Dorsolateral prefrontal cortex (tissue), 122 donors: ENCODE measurements at places on chromosomes 4 and X. TPM values are rescaled to one million over a fixed set of nuclear protein-coding genes. Genes with fewer than 3 reads are reported as not detected.

- no peak for DNase-seq
These were observed 397.6 kb downstream of the TRIML1 start for GRCh38 chr4:188536826-188537225.

GRCh38 chrX:17474892-17475291 is 99.9 kb downstream of the NHS start:
- no peak for DNase-seq

DNA sequence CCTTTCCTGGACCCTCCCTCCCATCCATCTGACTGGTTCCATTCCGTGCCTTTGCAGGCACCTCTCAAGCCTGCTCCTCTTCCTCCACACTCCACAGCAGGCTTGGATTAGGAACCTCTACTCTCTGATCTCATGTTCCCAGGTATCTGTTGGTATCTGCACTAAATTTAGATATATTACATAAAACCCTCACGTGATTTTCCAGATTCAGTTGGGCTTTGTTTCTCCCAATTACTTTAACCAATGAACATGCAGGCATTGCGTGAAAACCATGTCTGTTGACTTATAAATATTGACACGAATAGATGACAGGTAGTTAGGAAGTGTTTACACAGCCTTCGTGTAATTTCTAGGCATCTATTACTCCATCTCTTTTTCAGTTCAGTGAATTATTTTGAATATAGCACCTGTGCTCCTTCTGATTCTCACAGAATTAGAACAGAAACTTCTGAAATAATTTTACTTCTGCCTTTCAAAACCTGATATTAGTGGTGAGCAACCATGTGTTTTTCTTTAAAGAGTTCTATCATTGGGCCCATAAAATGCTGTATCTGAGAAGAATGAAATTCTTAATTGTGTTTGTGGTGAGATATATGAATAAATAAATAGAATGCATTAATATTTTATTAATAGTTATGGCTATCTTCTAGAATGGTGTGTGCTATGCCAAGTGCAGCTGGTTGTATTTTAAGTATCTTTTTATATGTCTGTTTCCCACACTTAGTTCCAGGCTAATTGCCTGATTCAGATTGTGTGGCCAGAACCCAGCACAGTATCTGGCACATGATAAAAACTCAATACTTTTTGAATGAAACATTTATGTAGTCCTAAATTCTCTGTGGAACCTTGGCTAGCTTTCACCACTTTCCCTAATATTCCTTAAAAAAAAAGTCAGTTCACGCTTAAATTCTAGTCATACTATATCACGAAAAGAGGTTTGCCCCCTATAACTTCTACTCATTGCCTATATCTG is 304.8 kb downstream of the QDPR start:
- DNase-seq: no peak

CCDC120 gene
- total RNA-seq: 10.5 TPM

MMAA gene
- 5.9 TPM for total RNA-seq

- no peak for DNase-seq
These were observed 136.4 kb downstream of the MAPK10 start for GRCh38 chr4:86223472-86223871.

- DNase-seq: no peak
These were observed 88.4 kb upstream of the SLC7A11 start for GRCh38 chr4:138330531-138330930.

DNA sequence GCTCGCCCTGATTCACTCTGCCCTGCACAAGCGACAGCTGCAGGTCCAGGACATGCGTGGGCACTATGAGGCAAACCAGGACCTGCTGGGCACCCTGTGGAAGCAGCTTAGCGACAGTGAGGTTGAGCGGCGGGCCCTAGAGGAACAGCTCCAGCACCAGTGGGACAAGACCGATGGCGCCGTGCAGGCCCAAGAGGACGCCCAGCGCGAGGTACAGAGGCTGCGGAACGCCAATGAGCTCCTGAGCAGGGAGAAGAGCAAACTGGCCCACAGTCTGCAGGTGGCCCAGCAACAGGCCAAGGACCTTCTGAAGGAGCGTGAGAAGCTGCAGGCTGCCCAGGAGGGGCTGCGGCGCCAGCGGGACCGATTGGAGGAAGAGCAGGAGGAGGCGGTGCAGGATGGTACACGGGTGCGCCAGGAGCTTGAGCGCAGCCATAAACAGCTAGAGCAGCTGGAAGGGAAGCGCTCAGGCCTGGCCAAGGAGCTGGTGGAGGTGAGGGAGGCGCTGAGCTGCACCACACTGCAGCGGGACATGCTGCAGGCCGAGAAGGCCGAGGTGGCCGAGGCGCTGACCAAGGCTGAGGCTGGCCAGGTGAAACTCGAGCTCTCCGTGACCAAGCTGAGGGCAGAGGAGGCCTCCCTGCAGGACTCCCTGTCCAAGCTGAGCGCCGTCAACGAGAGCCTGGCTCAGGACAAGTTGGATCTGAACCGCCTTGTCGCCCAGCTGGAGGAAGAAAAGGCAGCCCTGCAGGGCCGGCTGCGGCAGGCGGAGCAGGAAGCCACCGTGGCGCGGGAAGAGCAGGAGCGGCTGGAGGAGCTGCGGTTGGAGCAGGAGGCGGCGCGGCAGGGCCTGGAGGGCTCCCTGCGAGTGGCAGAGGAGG is 12.8 kb downstream of the SMIM10L2A start:
- no peak for DNase-seq

CSN2 gene
- not detected for total RNA-seq

DNA sequence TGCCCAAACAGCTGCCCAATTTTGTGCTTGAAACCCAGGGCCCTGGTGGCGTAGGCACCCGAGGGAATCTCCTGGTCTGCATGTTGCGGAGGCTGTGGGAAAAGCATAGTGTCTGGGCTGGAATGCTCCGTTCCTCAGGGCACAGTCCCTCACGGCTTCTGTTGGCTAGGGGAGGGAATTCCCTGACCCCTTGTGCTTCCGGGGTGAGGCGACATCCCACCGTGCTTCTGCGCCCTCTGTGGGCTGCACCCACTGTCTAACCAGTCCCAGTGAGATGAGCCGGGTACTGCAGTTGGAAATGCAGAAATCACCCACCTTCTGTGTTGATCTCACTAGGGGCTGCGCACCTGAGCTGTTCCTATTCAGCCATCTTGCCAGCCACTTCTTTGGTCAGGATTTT is 399.4 kb upstream of the FTHL17 start:
- no peak for DNase-seq

GRCh38 chr4:65391382-65391781 is 278.9 kb downstream of the EPHA5 start:
- no peak for DNase-seq

- DNase-seq: no peak
These were observed 146.7 kb upstream of the PITX2 start for GRCh38 chr4:110769578-110769977.

RBMXL3 gene
- not detected for total RNA-seq

GRCh38 chr4:19494961-19495360 is 756.7 kb upstream of the SLIT2 start:
- DNase-seq: no peak

DNA sequence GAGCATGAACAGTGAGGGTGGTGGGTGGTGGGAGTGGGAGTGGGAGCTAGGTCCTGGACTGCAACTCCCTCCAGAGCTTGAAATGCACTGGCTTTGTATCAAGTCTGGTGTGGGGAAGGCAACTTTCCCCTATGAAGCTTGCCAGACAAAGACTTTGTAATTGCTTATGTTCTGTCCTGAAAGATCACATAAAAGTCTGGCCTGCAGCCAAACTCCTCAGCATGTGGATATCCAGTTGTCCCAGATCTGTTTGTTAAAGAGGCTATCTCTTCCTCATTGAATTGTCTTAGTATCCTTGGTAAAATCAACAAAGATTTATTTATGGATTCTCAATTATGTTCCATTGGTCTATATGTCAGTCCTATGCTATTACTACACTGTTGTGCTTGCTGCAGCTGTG is 607.9 kb downstream of the GLUD2 start:
- DNase-seq: no peak

DNA sequence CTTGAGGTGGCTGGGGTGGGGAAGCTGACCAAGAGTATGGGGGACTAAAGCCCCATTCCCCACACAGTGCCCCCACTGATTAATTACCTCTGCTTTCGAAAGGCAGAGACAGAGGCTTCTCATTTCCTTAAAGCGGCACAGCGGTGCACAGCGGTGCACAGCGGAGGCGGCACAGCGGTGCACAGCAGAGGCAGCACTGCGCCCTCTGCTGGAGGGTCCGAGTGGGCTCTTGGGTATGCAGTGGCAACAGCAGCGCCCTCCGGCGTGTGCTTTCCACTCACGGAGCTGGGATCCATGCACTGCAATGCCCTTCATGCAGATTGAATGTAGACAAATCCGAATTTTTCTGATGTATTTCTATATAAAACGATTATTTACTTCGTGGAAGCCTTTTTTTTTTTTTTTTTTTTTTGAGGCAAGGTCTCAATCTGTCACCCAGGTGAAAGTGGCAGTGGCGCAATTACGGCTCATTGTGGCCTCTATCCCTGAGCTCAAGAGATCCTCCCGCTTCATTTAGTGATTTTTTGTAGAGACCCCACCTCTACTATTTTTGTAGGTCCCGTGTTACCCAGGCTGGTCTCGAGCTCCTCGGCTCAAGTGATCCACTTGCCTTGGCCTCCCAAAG is 19.7 kb upstream of the PRPS2 start:
- no peak for DNase-seq

DNA sequence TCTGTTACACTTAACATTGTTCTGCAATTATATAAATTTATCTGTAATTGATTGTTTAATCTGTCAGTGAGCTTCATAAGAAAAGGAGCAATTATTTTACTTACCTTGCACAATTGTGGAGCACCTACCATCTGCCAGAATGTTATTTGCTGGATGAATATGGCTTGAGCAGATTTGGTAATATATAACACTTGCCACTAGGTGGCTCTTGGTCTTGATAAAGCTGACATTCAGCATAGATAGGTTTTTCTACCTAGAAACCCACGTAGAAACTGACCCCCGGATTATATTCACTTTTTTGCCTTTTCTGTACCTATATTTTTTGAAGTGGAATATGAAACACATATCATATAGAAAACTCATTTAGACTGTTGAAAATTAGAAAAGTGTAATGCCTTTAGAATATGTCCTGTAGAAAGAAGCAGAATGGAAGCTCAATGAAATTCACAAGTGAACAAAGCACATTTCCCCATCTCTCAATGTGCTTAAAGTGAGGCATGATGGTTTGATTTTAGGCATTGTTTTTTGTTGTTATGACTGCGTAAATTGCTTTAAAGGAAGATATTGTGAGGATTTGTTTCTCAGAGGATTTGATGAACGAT is 9.5 kb downstream of the RBPJ start:
- no peak for DNase-seq

- no peak for DNase-seq
These were observed 12.0 kb downstream of the GAGE1 start for GRCh38 chrX:49610718-49611310.
